ENCODE measurements at places on chromosomes 12 and 14. TPM values are rescaled to one million over a fixed set of nuclear protein-coding genes. Genes with fewer than 3 reads are reported as not detected.

The SRRM4 gene
- total RNA-seq = 0.96 TPM

The REP15 gene
- total RNA-seq = 1.9 TPM

DNA sequence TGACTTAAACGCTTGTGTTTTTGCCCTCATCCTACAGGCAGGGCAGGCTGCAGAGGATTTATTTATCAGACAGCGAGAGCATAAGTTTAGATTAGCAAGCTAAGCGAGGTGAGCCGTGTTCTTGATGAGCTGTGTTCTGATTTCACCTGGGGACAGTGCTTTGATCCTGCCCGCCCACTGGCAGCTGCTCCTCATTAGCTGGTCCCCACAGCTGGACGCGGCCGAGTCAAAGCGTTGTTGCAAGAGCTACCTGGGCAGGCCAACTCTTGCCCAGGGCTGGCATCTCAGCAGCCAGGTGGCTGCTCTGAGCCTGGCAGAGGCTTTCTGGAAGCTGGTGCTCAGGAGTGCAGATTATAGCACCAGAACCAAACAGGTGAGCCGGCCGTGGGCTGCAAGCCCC, 46.8 kb upstream of the BEGAIN start:
- no peak for DNase-seq

- peak; percentile 77 for DNase-seq
These were observed 10.7 kb upstream of the ATP2A2 start for GRCh38 chr12:110270125-110270962.

GRCh38 chr12:19002216-19002615, 127.3 kb upstream of the PLEKHA5 start:
- peak; percentile 88 for DNase-seq
